Ecto neural progenitor cell (in vitro differentiated cells): ENCODE measurements at places on chromosomes 2 and 18.

GRCh38 chr2:217337771-217338170, 477.9 kb upstream of the TNP1 start:
- DNase-seq = no peak

DNA sequence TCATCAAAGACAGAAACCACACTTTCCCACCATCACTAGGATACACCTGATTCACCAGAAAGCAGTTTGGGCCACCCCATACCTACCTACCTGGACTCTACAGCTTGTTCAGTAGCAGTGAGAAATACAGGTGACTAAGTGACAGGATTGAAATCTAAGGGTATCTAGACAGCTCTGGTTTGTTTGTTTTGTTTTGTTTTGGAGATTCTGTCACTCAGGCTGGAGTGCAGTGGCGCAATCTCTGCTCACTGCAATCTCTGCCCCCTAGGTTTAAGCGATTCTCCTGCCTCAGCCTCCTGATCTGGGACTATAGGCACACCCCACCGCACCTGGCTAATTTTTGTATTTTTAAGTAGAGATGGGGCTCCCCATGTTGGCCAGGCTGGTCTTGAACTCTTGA, 3.1 kb downstream of the TTC21B start:
- DNase-seq = no peak

GRCh38 chr18:62172298-62172697, 14.6 kb downstream of the PIGN start:
- DNase-seq = no peak

- no peak for DNase-seq
Measured at GRCh38 chr2:172397148-172397834, 30.1 kb upstream of the ITGA6 start.

DNA sequence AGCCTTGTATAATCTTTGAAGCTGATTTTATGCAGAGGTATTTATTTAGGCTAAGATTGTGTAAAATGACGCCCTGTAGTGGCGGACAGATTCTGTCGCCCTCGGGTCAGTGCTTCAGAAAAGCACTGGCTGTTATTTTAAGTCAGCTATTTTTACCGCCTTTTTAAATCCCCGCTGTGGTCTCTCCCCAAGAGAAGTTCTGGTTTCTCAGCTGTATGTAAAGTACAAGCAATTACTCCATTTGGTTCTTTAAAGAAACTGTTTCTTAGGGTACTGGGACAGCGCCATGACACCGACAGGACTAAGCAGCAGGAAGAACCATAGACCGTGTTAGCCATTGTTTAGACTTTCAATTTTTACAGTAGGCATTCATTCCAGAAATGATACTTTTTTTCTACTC, 65.0 kb downstream of the UGGT1 start:
- DNase-seq = no peak

GRCh38 chr18:1542230-1542774, 637.6 kb downstream of the ADCYAP1 start:
- no peak for DNase-seq

DNA sequence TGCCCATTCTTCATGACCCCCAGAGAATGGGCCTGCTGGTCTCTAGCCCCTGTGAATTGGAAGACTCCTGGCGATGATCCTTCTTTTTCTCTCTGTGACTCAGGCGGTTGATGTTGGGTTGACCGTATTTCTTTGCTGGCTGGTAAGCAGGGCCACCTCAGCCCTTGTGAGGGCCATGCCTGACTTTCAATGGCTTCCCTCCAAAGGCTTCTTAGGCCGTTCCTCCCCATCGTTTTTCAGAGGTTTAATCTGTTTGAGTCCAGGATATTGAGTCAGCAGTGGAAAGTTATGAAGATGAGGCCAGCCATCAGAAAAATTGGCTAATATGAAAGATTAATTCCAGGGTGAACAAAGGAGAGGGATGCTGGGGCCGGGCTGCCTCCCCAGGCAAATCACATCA, 13.6 kb downstream of the HPCAL1 start:
- DNase-seq = no peak

DNA sequence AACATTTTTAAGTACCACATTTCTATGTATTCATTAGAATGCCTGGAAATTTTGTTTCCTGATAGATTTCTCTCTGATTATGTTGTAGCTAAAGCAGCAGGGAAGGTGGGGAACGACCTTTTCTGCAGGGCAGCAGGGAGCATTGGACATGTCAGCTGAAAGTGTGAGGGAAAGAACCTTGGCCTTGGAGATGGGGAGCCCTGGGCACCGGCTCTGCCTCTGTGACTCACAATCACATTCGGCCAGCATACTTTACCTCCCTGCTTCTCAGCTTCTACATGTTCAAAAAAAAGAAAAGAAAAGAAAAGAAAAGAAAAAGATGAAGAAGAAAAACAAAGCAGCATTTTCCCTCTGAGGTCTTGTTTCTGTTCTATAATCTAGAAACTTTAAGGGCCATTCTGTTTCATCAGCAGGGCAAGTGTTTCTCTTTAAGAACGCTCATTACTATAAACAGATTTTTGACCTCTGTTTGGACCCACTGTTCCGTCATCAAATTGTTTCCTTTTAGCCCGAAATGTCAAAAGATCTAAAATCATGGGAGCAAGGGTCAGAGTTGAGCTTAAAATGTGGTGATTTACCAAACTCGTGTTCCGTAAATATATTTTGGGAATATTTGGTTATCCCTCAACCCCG, 27.9 kb downstream of the SETBP1 start:
- DNase-seq = no peak

GRCh38 chr18:3015204-3015592, 2.3 kb upstream of the LPIN2 start:
- DNase-seq = no peak

GRCh38 chr2:123895651-123896050, 129.4 kb upstream of the CNTNAP5 start:
- DNase-seq = no peak

- DNase-seq = no peak
Measured at GRCh38 chr18:73707035-73707434, 440.6 kb downstream of the FBXO15 start.

GRCh38 chr2:71292159-71292558, 39.4 kb upstream of the ZNF638 start:
- no peak for DNase-seq

- no peak for DNase-seq
Measured at GRCh38 chr18:48481092-48481491, 57.7 kb upstream of the CTIF start.

GRCh38 chr2:102055346-102055990, 63.7 kb downstream of the IL1R2 start:
- no peak for DNase-seq

- DNase-seq = no peak
Measured at GRCh38 chr2:53865264-53865663, 5.5 kb upstream of the GPR75 start.

GRCh38 chr18:13070460-13070859, 79.3 kb downstream of the CEP192 start:
- no peak for DNase-seq

- no peak for DNase-seq
Measured at GRCh38 chr2:68721482-68722101, 13.0 kb upstream of the ARHGAP25 start.

DNA sequence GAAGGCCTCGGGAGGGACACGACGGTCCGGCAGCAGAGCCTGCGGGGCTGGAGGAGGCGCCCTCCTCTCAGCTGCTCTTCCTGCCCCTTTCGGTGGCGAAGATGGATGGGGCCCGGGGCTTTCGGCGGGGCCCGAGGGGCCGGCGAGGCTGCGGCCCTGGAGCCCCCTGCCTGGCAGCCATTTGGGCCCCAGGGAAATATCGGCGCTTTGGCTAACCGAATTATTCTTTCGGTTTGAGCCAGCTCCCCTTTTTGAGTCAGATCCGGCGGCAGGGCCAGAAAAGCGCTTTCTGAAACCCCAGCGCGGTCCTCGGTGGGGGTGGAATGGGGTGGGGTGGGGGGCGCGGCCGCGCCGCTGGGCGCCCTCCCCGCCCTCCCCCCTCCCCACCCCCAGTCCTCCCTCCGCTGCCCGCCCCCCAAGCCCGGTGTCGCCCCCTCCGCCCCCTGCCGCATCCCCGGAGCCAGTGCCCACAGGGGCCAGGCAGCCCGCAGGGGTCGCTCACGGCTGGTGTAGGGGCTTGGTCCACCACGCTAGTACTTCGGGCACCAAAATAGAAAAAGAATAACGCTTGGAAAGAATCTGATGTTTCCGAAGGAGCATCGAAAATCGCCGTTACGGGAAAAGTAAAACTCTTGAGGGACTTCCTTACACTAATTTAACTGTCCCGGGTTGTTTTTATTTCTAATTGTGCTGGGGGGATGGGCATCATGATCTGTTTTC, 9.1 kb upstream of the ARID5A start:
- DNase-seq = peak; percentile 69

- DNase-seq = no peak
Measured at GRCh38 chr2:17718689-17719088, 34.9 kb downstream of the SMC6 start.

- DNase-seq = peak; percentile 39
Measured at GRCh38 chr2:16250466-16250865, 310.1 kb downstream of the MYCN start.

- DNase-seq = no peak
Measured at GRCh38 chr2:78023356-78023755, 501.2 kb upstream of the LRRTM4 start.

DNA sequence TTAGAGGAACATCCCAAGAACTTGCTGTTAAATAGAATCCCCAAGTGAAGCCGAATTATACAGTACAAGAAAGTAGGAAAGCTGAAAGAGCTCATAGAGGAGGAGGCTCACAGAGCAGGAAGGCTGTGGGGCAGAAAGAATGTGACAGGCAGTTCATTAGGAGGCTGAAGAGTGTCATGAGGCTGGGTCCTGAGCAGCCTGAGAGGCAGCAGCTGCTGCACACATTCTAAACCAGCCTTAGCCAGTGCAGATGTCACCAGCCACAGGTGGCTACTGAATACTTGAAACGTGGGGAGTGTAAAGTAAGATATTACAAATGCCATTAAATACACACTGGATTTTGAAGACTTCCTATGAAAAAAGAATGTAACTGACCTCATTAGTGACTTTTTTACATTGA, 490.2 kb upstream of the KLHL29 start:
- no peak for DNase-seq

- DNase-seq = no peak
Measured at GRCh38 chr2:231455222-231455621, 9.1 kb downstream of the NCL start.

DNA sequence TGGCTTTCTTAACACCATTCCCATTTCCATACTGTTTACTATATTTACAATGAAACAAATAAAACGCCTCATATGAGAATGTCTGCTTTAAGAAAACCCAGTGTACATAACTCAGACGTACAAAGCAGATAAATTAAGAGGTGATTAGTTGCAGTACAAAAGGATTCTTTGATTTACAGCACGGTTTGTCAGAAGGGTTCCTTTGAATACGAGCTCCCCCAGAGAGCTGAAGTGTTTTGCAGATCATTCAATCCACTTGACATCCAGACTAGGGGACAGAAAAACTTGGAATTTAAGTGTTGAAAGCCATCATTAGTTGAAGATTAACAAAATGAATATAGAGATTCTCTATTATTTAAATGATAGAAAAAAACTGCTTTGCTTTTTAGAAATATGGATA, 72.5 kb downstream of the RAPGEF4 start:
- DNase-seq = no peak
